ENCODE measurements at places on chromosomes 16 and 17. TPM values are rescaled to one million over a fixed set of nuclear protein-coding genes. Genes with fewer than 3 reads are reported as not detected.

The CALB2 gene
- 0.23 TPM for total RNA-seq

The GCGR gene
- total RNA-seq, result not detected

The ELMO3 gene
- 12.0 TPM for total RNA-seq

The ACSM2A gene
- not detected for total RNA-seq

The SNAI3 gene
- not detected for total RNA-seq

The VTN gene
- total RNA-seq, result not detected

The KIAA0753 gene
- total RNA-seq, result 25.3 TPM

The KRT15 gene
- 83.4 TPM for total RNA-seq

The SF3B3 gene
- 309 TPM for total RNA-seq

The SLC13A2 gene
- total RNA-seq, result not detected

The EVPL gene
- 7.7 TPM for total RNA-seq

The AATK gene
- total RNA-seq, result 0.59 TPM

The SDK2 gene
- not detected for total RNA-seq

The HOXB9 gene
- total RNA-seq, result 1.4 TPM

The DNAH3 gene
- not detected for total RNA-seq

The OXLD1 gene
- total RNA-seq, result 47.6 TPM

GRCh38 chr17:71905376-71906031 is 215.3 kb upstream of the SOX9 start:
- no peaks in the 10 kb centered on the region for H3K36me3 ChIP-seq
- no peak for DNase-seq
- H3K4me1 ChIP-seq, result peaks cover 13% of the 10 kb centered on the region
- no peak overlapping the region for H3K4me3 ChIP-seq

DNA sequence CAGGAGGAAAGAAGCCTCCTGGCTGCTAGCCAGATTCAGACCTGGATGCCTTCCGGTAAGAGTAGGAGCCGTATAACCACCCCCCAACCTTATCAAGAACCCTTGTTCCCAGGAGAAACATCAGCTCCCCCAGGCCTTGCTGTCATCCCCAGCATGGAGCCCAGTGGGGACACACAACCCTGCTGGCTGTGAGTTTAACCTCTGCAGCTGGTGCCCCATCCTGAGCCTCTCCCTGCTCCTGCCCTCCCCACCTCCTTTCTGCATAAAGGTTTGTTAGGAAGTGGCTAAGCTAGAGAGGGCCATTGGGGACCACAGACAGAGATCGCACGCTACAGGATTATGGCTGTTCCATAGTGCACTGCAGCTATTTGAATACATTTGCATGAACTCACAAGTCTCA is 55.5 kb upstream of the RPL38 start:
- H3K36me3 ChIP-seq, result no peaks in the 10 kb centered on the region
- no peak overlapping the region for H3K27ac ChIP-seq
- no peaks in the 10 kb centered on the region for H3K4me1 ChIP-seq
- H3K27me3 ChIP-seq, result peaks cover 70% of the 10 kb centered on the region

DNA sequence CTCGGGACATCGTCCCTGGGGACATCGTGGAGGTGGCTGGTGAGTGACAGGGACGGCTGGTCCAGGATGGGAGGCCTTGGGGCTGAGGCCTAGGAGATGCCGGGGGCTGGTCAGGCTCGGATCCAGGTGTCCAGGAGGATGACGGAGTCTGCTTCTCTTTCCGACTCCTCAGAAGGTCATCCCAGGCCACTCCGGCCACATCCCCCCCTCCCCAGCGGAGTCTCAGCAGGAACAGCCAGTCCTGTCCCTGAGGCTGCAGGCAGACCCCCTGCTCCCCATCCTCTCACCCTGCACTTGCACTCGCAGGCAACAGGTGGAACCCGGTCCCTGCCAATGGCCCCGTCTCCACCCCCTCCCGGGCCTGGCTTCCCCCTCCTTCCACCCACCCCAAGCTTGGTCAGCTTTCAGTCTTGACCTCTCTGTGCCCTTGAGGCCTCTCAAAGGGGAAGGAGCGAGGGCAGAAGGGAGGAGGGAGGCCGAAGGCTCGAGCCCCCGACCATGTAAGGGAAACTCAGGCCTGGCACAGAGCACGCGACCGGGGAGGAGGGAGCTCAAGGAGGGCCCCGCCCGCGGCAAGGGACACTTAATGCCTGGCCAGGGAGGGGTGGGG is 4.4 kb downstream of the ATP2A1 start:
- no peaks in the 10 kb centered on the region for H3K4me1 ChIP-seq
- H3K36me3 ChIP-seq, result no peaks in the 10 kb centered on the region
- no peak for DNase-seq
- no peak overlapping the region for H3K27ac ChIP-seq
- H3K27me3 ChIP-seq, result peaks cover 12% of the 10 kb centered on the region

- peak; percentile 65 for DNase-seq
- H3K27ac ChIP-seq, result peak overlapping the region; percentile 75
- peak overlapping the region; percentile 91 for H3K4me3 ChIP-seq
- H3K36me3 ChIP-seq, result peaks cover 6% of the 10 kb centered on the region
- no peaks in the 10 kb centered on the region for H3K27me3 ChIP-seq
- H3K4me1 ChIP-seq, result peaks cover 12% of the 10 kb centered on the region
Measured at GRCh38 chr16:85554889-85555718, 58.0 kb upstream of the GSE1 start.

DNA sequence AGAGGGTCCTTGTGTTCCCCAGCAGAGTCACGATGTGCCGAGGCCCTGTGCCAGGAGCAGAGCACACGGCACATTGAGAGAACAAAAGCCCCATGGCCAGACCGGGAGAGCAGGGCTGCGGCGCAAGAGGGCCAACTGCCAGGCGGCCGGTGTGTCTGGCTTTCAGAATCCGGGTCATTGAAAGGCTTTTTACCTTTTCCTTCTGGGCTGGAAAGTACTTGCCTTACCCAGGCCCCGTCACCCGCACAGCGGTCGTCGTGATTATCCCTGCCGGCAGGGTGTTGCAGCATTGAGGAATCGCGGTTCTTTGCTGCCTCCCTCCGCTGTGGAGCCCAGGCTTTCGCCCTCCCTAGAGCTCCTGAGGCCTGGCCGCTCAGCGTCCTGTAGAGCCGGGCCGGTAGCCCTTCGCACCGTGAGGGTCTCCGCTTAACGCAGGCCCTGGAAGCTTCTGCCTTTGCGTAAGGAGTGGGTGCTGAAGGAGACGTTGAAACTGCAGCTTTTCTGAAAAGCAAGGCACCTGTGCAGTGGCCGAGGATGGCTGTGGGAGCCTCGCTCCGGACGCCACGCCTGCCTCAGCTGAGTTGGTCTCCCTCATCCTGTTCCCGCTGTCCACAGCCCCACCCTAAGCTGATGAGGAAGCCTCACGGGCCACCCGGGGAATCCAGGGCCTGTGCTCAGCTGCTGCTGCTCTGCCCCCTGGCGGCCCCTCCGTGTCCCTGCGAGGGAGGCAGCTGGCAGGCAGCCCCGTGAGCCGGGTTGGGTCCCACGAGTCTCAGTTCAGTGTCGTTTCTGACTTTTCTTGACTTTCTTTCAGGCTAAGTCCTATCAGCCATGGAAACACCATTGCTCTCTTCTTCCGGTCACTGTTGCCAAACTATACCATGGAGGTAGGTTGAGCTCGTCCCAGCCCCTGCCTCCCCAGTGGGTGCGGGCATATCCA is 8.6 kb upstream of the MC1R start:
- peaks cover 72% of the 10 kb centered on the region for H3K36me3 ChIP-seq
- no peaks in the 10 kb centered on the region for H3K4me1 ChIP-seq
- H3K4me3 ChIP-seq, result no peak overlapping the region
- H3K27me3 ChIP-seq, result no peaks in the 10 kb centered on the region

DNA sequence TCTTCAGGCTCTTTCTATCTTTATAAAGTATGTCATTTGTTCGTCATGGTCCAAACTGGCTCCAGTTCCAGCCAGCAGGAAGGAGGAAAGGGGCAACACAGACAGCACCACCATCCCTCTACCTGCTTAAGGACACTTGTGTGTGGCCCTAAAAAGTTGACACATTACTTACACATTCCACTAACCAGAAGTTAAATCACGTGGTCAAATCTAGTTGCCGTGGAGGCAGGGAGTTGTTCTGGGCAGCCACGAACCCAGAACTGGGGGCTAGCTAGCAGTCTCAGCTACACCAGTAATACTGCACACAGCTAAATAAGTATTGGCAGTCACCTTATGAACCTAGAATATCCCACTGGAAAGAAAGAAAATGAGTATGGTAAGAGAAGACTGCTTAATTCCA is 104.2 kb downstream of the SNX11 start:
- H3K27ac ChIP-seq, result no peak overlapping the region
- H3K4me3 ChIP-seq, result no peak overlapping the region
- no peak for DNase-seq
- H3K4me1 ChIP-seq, result no peaks in the 10 kb centered on the region
- peaks cover 52% of the 10 kb centered on the region for H3K27me3 ChIP-seq

DNA sequence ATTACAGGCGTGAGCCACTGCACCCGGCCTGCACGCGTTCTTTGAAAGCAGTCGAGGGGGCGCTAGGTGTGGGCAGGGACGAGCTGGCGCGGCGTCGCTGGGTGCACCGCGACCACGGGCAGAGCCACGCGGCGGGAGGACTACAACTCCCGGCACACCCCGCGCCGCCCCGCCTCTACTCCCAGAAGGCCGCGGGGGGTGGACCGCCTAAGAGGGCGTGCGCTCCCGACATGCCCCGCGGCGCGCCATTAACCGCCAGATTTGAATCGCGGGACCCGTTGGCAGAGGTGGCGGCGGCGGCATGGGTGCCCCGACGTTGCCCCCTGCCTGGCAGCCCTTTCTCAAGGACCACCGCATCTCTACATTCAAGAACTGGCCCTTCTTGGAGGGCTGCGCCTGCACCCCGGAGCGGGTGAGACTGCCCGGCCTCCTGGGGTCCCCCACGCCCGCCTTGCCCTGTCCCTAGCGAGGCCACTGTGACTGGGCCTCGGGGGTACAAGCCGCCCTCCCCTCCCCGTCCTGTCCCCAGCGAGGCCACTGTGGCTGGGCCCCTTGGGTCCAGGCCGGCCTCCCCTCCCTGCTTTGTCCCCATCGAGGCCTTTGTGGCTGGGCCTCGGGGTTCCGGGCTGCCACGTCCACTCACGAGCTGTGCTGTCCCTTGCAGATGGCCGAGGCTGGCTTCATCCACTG is at the start of gene BIRC5:
Gene BIRC5 (plus strand): TSS at position 238 of the 690 bp plus-strand sequence. CDS start 64 bp downstream, at position 302.
- no peaks in the 10 kb centered on the region for H3K4me1 ChIP-seq
- DNase-seq, result peak; percentile 91
- H3K4me3 ChIP-seq, result peak within 1 kb of the TSS; percentile 76

- H3K4me1 ChIP-seq, result peaks cover 22% of the 10 kb centered on the region
- DNase-seq, result no peak
- H3K27me3 ChIP-seq, result no peaks in the 10 kb centered on the region
- H3K4me3 ChIP-seq, result no peak overlapping the region
Measured at GRCh38 chr17:21218101-21218500, 4.1 kb upstream of the TMEM11 start.

DNA sequence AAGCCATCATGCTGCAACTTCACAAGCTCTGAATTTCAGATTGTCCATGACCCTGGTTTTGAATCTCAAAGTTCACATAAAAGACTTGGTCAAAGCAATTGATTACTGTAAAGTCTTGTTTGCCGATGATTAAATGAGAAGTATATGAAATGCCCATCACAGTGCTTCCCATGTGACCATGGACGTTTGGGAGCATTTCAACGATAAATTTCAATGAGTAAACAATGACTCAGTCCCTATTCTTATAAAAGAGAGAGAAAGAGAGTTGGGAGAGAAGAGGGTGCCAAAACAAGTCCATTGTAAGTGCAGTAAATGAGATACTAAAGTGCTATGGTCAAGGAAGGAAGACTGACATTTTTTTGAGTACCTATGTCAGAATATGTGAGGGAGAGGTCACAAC is 276.9 kb downstream of the SOX9 start:
- no peaks in the 10 kb centered on the region for H3K27me3 ChIP-seq
- peaks cover 90% of the 10 kb centered on the region for H3K36me3 ChIP-seq
- H3K4me3 ChIP-seq, result no peak overlapping the region
- H3K27ac ChIP-seq, result peak overlapping the region; percentile 26
- peak; percentile 48 for DNase-seq

GRCh38 chr17:40259505-40259904 is 28.2 kb upstream of the CDC6 start:
- H3K4me3 ChIP-seq, result no peak overlapping the region
- H3K27ac ChIP-seq, result no peak overlapping the region
- peaks cover 75% of the 10 kb centered on the region for H3K36me3 ChIP-seq
- H3K27me3 ChIP-seq, result no peaks in the 10 kb centered on the region

GRCh38 chr17:12402963-12403622 is 262.6 kb upstream of the MYOCD start:
- no peak overlapping the region for H3K4me3 ChIP-seq
- DNase-seq, result no peak
- H3K27ac ChIP-seq, result no peak overlapping the region

DNA sequence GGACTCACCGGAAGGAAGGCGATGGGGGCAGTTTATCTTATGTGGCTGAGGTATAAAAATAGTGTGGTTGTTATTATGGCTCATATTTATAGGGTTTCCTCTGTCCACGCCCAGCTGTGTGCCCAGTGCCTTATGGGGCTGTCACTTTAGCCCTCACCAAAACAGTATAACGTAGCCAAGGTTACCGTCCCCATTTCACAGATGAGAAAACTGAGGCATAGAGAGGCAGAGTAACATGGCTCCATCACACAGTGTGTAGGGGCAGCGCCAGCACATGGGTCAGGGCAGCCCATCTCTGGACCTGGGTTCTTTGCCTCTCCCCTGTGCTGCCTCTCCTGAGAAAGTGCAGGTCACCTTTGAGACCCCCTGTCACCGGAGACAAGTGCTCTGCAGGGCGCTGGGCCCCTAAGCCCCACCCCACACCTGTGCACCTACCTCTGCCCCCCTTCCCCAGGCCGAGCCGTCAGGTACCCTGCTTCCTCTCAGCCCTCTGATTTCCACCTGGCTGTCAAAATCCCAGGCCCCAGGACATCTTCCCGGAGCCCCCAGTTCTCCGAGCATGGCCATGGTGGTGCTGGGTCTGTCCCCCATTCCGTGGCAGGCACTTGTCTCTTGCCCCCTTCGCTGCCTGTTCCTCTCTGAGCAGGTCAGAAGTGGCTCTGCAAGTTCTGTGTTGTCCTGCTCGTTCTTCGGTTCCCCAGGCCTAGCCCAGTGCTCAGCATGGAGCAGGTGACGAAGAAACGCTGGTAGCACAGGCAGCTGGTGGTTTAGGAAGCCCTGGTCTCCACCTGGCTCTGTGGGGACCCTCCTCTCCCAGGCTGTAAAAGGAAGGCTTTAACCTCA is 7.2 kb downstream of the KIAA0513 start:
- no peak overlapping the region for H3K27ac ChIP-seq
- peaks cover 22% of the 10 kb centered on the region for H3K36me3 ChIP-seq
- H3K27me3 ChIP-seq, result no peaks in the 10 kb centered on the region
- DNase-seq, result no peak
- H3K4me3 ChIP-seq, result no peak overlapping the region

DNA sequence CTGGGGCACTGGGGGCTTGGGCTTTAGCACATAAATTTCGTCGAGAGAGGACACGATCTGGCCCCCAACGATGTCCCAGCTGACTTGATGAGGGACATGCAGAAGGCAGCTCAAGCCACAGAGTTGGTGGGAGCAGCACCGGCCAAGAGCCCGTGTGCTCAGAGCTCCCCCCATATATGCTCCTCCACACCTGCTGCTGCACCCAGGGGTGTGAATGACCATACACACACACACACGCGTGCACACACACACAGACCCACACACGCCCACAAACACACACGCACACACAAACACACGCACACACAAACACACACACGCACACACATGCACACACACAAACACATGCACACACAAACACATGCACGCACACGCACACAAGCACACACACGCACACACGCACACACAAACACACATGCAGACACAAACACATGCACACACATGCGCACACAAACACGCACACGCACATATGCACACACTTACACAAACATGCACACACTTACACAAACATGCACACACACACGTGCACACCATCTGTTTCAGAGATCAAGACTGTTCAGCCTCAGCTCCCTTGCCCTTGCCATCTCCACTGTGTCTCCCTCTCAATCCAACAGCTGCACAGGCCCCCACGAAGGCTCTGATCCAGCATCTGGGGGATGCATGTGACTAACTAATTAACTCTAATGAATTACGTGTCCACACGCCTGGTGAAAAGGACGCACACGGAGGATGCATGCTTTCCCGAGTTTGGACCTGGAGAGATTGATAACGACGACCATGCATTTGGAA is 85.6 kb upstream of the TNRC6C start:
- no peaks in the 10 kb centered on the region for H3K4me1 ChIP-seq
- H3K36me3 ChIP-seq, result no peaks in the 10 kb centered on the region
- DNase-seq, result no peak
- peaks cover 46% of the 10 kb centered on the region for H3K27me3 ChIP-seq

Data from MCF 10A (cell line).